ENCODE measurements at places on chromosomes 13 and 19.

DNA sequence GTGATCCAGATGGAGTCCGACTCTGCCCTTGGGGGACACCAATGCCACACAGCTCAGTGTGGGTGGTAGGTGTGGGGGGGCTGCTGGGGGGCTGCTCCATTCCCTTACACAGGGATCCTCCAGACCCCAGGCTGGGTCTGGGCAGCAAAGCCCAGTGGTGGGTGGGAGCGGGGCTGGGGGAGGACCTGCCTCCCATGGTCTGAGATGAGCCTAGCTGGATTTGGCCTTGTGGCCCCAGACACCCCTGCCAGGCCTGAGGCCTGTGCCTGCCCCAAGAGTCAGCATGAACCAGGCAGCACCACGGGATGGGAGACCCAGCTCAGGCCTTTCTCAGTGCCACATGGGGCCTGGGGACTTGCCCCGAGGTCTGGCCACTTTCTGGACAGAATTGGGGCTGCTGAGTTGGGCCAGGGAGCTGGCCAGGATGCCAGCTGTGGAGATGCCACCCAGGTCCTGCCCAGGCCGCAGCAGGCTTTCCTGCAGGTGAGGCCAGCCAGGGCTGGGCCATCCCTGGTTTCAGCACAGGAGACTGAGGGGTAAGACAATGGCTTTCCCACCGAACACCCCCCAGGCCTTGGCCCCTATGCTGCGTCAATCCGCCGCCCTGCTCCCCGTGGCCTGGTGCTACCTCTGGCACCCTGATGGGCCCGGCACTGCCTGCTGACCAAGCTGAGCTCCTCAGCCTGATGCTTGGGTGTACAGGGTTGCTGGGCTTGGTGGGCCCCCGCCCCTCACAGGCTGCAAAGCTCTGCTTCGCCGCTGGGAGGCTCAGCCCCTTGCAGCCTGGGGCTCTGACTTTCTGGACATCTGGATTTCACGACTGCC lies 24.2 kb downstream of the CEBPG start:
- DNase-seq: no peak

- DNase-seq: no peak
Observed at GRCh38 chr13:51222686-51223559, 725 bp downstream of the FAM124A start.

- no peak for DNase-seq
Observed at GRCh38 chr13:76638181-76638580, 248.0 kb downstream of the KCTD12 start.

GRCh38 chr13:71399631-71400215 lies 467.3 kb downstream of the DACH1 start:
- DNase-seq: no peak
